ENCODE measurements at places on chromosomes 6 and 20.

- DNase-seq = no peak
These were observed 11.3 kb downstream of the MOCS3 start for GRCh38 chr20:50969912-50970311.

- DNase-seq = peak; percentile 73
These were observed 16.3 kb downstream of the TRAF3IP2 start for GRCh38 chr6:111589366-111589765.

DNA sequence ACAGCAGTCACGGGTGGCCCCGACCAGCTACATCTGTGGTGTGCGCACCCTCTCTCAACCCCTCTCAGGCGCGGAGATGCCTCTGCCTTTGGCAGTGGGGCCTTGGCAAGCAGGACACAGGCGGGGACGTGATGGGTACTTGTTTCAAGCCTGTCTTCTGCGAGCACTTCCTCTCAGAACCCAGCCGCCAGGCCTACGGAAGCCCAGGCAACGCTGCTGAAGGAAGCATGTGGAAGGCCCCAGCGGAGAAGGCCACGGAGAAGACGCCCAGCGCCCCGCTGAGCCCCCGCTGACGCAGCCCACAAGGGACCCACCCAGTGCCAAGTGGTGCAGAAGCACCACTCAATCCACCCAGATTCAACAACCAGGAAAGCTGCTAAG, 13.0 kb downstream of the SERPINB6 start:
- DNase-seq = no peak

GRCh38 chr6:10429638-10430427, 15.0 kb upstream of the TFAP2A start:
- DNase-seq = peak; percentile 33

DNA sequence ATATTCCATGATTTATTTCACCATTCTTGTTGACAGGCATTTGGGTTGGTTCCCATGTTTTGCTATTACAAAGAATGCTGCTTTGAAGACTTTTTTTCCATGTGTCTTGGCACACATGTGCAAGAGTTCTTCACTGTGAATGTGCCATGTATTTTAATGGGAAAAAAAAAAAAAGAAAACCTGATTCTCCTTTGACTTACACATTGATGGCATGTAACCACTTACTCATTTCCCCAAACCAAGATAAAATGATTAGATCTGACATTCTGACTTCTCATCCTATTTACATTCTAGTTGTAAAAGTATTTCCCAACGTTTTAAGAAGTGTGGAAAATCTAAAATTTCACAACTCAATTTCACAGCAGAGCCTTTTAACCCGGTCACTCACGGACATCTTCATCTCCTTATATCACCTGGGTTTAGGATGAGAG, 4.4 kb downstream of the CAP2 start:
- DNase-seq = no peak

DNA sequence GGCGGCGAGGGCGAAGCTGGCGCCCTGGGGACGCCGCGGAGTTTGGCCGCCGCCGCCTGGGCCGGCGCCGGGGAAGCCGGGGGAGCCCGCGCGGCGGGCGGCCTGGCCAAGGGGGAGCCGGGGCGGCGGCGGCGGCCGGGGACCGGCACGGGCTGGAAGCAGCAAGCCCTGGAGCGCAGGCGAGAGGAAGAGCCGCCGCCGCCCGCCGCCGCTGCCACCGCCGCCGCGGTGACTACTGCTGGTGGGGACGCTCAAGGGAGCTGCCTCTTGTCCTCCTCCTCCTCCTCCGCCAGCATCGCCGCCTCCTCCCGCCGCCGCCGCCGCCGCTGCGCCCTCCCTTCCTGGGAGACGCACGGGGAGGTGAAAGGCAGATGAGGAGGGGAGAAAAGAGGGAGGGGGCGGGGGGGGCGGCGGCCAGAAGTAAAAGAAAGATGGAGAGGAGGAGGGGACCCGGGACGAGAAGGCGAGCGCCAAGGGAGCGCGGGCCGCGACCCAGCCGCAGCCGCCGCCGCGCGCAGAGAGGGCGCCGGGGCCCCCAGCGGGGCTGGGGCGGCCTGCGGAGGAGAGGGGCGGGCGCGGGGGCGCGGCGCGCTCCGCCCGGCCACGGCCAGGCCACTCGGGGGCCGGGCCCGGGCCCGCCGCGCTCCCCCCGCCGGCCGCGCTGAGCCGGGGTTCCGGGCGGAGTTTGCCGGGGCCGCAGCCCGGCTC, 846 bp downstream of the PDE10A start:
- DNase-seq = peak; percentile 53

DNA sequence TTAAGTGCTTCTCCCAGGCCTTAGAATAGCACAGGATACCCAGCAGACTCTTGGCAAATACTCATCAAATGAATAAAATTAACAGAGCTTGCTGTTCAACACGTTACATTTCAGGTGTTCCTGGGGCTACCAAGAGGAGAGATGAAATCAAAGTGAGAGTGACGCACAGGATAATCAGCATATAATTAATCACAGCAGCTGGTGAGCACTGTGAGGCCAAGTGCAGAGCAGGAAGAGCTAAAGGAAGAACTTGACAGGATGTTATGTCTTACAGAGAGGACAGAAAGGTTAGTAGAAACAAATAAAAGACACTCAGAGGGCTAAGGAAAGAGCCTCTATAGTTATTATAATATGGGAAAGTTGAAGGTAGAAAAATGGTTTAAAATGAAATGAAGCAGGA, 8.8 kb downstream of the PPIL1 start:
- DNase-seq = no peak

GRCh38 chr6:6331946-6332601, 11.6 kb upstream of the F13A1 start:
- no peak for DNase-seq

GRCh38 chr6:139249395-139249794, 42.4 kb downstream of the TXLNB start:
- DNase-seq = no peak

DNA sequence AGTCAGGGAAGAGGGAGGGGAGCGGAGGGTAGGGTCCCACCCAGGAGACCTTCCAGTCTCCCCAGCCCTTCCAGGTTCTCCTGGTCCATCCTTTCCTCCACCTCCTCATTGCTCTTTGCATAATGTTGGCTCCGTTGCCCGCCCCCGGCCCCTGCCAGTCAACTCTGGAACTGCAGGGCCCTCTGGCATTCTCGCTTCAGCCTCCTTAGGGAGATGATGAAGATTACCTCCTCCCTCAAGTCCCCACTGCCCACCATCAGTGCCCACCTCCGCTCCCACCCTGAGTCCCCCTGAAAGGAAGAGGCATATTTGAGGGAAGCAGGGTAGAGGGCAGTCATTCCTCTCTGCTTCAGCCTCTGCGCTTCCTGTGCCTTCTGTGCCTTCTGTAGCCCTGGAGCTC, 8.5 kb downstream of the TMEM63B start:
- no peak for DNase-seq

DNA sequence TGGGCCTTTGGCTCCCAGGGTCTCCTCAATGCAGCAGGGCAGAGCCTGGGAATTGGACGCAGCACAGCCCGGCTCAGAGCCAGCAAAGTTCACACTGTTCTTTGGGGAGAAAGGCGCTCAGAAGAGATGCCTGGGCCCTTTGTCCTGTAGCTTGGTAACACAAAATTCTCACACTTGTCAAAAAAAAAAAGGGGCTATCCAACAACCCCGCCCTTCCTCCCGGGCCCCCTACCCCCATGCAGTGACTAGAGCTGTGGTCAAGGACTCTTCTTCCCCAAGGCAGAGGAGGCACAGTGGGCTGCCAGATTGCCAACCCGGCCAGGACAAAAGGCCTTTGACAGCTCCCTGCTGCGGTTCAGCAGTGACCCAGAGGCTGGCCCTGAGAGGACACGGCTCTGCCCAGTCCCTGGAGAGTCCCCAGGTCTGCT, 2.0 kb downstream of the NKAIN4 start:
- no peak for DNase-seq

DNA sequence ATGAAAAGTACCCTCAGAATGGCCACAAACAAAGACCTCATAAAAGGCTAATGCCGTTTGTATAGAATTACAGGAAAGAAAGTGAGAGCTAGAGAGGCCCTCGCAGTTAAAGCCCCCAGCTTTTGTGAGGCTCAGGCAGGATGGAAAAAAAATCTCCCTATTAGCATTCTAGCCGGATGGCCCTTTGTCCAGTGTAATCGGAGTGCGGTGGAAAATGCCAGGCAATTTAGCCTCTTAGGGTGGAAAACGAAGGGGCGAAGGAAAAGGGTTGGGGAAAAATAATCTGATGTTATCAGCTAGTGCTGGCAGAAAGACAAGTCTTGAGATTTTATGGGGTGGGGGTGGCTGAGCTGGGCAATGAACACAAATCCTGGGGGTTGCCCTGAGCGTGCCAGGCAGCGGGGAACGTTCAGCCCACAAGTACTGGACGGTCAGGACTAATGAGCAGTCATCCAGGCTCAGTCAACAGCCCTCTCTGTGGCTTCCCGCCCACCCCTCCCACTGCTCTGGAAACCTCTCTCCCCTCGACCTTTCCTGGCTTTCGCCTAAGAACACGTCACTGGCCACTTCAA, 92.4 kb downstream of the PSMG4 start:
- no peak for DNase-seq

GRCh38 chr6:87945181-87945580, 102.5 kb upstream of the SPACA1 start:
- no peak for DNase-seq

- DNase-seq = peak; percentile 89
These were observed 111.3 kb downstream of the ADGRG6 start for GRCh38 chr6:142413111-142413510.

DNA sequence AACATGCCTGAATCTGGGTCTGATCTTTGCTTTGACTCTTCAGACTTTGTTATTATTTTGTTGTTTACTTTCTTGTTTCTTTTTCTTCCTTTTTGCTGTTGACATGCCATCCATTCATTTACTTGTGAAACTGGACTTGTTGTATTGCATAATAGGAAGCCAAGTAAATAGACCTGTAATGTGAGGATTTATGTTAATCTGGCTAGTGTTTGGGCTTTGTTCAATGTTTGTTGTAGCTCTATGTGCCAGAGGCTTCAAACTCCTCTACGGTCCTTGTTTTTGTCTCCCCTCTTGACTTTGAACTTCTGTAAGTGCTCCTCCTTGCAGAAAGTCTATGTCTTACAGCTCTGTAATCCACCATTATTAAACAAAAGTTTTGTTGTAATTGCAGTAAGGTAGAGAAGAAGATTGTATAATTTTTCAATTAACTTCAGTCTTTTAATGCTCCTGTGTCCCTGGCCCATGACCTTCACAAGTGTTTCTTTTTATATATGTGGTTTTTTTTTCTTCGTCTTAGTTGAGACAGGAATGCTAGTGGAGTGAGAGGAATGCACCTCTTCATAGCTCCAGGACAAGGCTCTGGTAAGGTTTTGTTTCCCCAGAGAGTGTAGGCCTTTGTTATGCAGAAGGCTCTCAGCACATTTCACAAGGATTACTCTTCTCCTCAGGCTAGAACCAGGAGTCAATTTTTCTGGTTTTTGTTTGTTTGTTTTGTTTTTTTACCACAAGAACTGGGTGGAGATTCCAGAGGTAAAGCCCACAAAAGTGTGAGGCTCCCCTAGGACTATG, 1061.8 kb upstream of the CITED2 start:
- DNase-seq = no peak

GRCh38 chr6:5125152-5126006, 40.2 kb downstream of the PPP1R3G start:
- peak; percentile 78 for DNase-seq

- no peak for DNase-seq
These were observed 143.6 kb downstream of the MRPL14 start for GRCh38 chr6:43983632-43984031.

DNA sequence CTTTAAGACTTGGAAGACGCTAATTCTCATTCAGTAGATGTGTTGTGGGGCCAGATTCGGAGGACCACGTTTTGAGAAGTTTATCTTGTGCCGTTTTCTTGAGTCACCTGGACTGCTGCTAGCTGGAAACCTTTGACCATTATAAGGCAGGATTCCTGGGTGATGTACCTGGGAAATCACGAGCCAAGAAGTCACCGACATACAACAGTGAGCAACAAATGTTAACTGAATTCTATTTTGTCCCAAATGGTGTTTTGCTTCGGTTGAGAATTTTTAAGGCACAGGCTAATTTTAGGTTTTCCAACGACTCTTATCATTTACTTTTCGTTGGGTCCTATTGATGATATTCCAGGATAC, 93.4 kb upstream of the BTN3A2 start:
- DNase-seq = no peak

- DNase-seq = no peak
These were observed 75.0 kb downstream of the SHLD1 start for GRCh38 chr20:5825130-5825719.

DNA sequence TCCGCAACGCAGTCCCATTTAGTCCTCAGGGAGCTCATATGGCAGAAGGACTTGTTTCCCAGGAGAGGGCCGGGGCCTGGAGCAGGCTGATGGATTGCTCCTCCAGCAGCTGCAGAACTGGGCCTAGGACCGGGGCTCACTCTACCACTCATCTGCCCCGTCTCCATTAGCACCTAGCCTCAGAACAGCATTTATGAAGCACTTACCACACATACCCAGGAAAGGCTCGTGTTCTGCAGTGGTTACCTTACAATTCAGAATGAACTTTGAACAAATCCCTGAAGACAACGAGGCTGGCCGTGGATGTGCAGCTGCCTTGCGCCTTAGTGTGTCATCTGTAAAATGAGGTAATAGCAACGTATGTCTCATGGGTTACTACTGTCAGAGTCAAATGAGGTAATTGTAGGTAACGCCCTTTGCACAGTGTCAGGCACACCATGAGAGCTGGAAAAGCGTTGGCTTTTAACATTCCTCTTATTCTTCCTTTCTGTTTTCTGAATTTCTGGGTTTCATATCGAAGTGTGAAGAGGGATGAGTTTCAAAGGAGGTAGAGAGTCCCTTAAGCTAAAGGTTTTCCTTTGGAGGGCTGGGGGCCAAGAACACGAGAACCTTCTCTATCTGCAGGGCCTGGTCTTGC, 46.3 kb upstream of the CD93 start:
- no peak for DNase-seq

DNA sequence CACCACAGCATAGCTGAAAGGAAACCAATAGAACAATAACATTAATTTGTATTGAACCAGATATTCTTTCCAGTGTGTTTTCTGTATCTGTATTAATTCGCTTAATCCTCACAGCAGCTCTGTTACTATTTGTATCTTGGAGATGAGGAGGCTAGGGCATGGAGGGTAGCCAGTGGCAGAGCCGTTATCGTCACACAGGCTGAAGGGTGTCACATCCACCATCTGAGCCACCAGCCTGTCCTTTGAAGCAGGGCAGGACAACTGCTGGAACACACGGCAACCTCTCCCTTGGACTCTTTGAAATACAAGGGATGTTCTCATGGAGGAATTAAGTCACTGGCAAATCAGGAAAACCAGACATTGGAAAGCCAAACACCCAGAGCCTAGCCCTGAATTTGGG, 628.0 kb upstream of the CDH4 start:
- no peak for DNase-seq

DNA sequence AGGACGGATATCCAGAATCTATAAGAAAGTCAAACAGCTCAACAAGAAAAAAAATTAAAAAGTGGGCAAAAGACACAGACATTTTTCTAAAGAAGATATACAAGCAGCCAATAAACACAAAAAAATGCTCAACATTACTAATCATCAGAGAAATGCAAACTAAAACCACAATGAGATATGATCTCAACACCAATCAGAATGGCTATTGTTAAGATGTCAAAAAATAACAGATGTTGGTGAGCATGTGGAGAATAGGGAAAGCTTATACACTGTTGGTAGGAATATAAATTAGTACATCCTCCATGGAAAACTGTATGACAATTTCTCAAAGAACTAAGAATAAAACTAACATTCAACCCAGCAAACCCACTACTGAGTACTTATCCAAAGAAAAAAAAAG, 23.3 kb upstream of the OSTM1 start:
- no peak for DNase-seq

GRCh38 chr6:150683320-150683719, 83.6 kb downstream of the PLEKHG1 start:
- no peak for DNase-seq

Measured in RCC 7860 (cell line).